ENCODE measurements at places on chromosomes 7 and 10.

DNA sequence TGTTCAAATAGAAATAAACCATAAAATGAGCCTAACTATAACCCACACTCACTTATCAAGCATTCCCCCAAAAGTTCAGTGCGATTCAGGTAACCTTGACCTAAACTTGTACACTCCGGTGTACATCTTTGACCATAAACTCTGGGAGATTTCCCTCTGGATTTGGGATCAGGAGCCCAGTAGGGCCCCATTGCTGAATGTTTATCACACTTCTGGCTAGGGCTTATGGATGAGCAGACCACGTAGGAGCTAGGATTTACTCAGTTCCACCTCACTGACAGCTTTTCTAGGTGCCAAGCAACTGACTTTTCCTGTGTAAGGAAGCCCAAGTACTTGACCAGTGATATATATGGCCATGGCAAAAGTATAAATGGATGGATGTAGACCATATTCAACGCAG, 113.7 kb downstream of the SVOPL start:
- DNase-seq, result no peak

- DNase-seq, result peak; percentile 67
These were observed 6.6 kb downstream of the CPA5 start for GRCh38 chr7:130350945-130351790.

DNA sequence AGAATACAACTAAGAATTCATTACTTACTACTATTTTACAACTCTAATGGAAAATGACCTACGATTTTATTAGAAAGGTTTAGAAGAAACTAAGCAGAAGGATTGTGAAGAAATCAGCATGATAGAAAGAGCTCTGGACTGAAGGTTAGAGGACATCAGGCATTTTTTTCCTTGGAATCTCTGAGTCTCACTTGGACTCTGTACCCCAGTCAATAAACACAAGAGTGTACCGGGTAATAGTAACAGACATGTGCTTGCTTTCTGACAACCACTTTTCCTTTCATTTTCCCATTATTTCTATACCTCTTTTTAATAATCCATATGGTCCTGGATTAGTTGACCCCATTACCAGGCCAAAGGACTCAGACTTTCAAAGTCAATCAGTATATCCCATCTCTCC, 1240.9 kb upstream of the LRRTM3 start:
- no peak for DNase-seq

DNA sequence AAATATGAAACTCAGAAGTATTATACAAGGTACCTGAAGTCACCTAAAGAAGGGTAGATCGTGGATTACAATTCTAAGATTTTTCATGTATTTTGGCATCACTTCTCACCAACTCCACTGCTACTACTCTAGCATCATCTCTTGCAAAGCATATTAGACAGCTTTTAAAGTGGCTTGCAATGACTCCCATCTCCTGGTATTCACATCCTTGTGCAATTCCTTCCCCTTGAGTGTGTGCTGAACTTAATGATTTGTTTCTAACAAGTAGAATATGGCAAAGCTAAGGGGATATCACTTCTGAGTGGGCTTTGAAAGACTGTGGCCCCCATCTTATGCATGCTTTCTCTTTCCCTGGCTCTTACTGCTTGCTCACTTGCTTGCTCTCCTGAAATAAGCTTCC, 280.2 kb downstream of the SNX13 start:
- no peak for DNase-seq

GRCh38 chr7:54469740-54470139, 72.4 kb upstream of the VSTM2A start:
- no peak for DNase-seq

GRCh38 chr10:35262436-35262835, 73.9 kb upstream of the CCNY start:
- no peak for DNase-seq

DNA sequence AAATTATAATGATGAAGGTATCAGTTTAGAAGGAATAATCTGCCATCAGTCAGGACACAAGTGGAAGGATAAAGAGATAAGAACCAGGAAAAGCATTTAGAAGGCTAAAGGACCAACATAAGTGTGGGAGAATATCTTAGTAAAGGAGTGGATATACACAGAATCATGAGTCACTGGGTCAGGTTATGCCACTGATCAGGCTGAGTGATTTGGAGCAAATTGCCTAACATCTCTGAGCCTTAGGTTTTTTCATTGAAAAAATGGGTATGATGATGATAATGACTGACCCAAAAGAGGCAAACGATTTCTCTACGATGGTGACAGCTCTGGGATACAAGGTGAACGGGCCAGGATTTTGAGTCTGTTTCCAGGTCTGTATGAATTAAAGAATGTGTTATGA, 2.8 kb upstream of the CUL1 start:
- no peak for DNase-seq

- no peak for DNase-seq
These were observed 9.5 kb upstream of the SMC3 start for GRCh38 chr10:110558041-110558440.

DNA sequence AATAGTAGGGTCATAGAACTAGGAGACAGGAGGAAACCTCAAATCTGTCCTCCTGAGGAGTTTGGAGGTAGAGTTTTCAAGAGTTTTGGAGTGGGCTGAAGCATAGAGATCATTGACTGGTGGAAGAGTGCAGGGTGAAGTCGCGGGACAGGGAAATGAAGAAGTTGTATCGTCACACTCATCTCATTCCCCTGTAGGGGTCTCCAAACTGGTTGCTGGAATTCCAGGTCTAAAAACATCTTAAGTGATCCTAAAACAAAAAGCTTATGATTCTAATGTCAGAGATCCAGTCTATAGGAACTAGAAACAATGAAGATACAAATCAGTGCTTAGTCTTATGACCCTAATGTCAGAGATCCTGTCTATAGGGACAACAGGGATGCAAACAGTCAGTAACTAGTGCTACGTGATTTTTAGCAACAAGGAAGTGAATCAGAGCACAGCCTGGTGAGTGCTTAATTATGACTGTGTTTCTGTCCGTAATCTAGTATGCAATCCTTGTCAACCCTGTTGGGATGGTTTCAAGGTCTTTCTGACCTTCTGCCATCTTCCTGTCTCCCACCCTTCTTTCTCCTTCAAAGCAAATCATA, 139.4 kb downstream of the SKIDA1 start:
- DNase-seq, result no peak

DNA sequence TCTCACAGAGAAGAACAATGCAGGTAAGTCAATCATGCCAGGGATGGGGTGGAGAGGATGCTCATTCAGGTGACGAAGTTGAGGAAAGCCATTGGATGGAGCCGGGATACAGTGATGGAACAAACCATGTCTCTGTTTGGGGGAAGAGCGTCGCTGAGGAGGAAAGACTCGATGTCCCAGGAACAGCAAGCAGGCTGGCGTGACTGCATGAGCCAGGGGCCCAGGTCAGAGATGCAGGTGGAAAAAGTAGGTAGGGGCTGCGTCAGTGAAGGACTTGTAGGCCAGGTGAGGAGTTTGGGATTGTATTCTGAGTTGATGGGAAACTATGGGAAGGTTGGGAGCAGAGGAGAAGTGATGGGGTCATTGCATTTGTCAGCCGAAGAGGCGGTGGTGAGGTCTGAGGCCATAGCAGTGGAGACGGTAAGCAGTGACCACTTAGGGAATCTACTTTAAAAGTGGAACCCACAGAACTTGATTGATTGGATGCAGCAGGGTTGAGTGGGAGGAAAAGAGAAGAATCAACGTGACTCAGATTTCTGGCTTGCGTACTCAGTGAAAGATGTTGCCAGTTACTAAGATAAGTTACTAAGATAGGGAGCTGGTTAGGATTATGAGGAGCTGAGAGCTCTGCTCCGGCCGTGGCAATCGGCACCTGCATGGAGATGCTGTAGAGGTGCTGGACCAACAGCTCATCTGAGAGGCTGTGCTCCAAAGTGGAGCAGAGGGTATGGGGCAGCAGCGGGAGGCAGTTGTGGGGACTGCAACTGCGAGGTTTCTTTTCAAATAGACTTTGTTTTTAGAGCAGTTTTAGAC, 12.5 kb upstream of the IL2RA start:
- no peak for DNase-seq

- DNase-seq, result no peak
These were observed 440 bp upstream of the TCAF1 start for GRCh38 chr7:143902332-143902899.

DNA sequence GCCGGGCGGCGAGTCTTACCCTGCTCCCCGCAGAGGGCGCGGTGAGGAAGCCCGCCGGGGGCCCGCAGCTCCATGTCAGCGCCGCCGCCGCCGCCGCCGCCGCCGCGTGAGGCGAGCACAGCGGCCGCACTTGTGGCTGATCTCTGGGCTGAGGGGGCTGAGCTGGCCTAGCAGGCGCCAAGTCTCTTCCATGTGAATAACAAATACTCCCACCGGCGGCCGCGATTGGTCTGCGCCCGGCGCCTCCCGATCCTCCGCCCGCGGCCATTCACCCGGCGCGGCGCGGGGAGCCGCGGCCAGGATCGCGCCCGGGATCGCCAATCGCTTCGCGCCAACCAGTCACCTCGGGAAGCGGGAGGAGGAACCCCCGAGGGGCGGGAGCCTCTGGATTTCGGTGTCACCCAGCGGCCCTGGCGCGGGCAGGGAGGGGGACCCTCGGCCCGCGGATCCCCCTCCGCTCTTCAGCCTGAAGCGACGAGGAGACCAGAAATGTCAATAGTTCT, at the start of gene GRM8:
TSS of gene GRM8 (minus strand) at position 164 of the 503 bp plus-strand sequence.
- DNase-seq, result peak; percentile 90

- DNase-seq, result no peak
These were observed 56.5 kb downstream of the RBM17 start for GRCh38 chr10:6145166-6145987.

DNA sequence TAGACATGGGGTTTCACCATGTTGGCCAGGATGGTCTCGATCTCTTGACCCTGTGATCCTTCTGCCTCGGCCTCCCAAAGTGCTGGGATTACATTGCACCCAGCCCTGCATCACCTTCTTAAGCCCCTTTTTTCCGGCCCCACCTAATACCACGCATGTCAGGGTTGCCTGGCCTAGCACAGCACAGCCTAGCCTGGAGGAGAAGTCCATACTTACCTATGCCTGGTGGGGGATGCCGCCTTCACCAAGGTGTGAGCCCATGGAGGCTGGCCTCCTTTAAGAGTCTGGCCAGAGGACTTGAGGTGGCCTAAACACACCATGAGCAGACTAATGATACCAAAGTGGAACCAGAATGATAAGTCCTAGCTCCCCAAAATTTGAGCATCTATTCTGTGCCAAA, 22.0 kb upstream of the CUX1 start:
- DNase-seq, result no peak

DNA sequence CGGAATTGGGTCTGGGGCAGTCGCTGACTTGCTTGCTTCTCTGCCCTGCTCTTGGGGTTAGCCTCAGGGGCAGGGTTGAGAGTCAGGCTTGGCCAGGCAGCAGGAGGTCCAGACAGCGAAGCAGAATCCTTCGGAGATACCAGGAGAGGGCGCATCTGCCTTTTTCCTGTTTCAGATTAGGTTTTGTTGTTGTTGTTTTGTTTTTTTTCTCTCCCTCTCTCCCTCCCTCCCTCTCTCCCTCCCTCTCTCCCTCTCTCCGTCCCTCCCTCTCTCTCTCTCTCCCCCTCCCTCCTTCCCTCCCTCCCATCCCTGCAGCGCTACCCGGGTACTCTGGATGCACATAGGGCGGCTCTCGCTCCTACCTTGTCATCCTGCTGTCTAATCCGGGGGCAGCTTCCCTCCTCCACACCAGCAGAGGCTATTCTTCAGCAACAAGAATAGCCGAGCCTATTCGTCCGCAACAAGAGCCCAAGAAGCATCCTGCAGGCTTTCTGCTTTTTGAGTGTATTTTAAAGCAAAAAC, 758 bp upstream of the OPTN start:
- peak; percentile 59 for DNase-seq

GRCh38 chr10:101602761-101603398, 14.8 kb downstream of the DPCD start:
- peak; percentile 57 for DNase-seq

GRCh38 chr10:112362833-112363232, 11.1 kb upstream of the ACSL5 start:
- no peak for DNase-seq

- DNase-seq, result no peak
These were observed 1409.1 kb upstream of the CELF2 start for GRCh38 chr10:9608602-9609001.
